ENCODE measurements at places on chromosomes 16 and 17.

GRCh38 chr17:45581860-45582259 is 91.3 kb upstream of the PLEKHM1 start:
- no peak for DNase-seq

GRCh38 chr17:42174126-42174783 is 6.7 kb downstream of the KCNH4 start:
- no peak for DNase-seq

DNA sequence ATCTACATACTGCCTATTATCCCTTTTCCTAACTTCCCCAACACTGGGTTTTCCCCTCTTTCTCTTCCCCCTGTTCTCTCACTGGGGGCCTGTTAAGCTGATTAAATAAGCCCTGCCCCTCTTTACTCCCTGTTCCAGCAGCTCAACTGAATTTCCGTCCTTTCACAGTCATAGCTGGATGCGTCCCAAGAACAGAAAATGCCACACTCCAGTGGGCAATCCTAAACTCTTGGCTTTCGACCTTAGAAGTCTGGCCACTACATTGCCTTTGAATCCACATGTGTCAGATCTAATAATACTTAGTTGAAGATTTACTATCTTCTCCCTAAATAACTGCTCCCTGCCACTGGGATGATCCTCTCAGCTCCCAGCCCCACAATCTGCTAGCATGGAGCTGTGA is 34.5 kb downstream of the KCNJ16 start:
- no peak for DNase-seq

DNA sequence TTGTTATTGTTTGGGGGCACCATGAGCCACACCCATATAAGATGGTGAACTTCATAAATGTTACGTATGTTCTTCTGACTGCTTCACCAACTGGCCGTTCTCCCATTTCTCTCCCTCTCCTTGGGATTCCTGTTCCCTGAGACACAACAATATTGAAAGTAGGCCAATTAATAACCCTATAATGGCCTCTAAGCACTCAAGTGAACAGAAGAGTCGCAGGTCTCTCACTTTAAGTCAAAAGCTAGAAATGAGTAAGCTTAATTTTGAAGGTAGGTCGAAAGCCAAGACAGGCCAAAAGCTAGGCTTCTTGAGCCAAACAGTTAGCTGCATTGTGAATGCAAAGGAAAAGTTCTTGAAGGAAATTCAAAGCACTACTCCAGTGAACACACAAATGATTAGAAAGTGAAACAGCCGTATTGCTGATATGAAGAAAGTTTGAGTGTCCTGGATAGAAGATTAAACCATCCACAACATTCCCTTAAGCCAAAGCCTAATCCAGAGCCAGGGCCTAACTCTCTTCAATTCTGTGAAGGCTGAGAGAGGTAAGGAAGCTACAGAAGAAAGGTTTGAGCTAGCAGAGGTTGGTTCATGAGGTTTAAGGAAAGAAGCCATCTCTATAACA is 25.8 kb downstream of the HLF start:
- no peak for DNase-seq

DNA sequence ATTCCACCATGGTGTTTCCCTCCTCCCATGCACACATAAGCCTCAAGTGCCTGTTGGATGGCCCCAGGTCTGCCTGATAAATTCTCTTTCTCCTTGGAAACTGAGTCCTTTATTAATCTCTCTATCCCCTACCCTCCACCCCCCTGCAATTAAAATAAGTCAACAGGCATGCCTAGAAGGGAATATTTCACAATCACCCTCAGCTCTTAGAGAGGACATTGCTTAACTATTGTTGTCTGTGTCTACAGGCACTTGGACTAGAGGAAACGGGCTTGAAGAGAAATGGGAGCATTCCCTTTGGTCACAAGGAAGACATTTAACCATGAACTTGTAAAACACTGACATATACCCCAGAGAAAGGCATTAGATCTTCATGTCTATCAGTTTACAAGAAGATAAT is 39.5 kb downstream of the RCVRN start:
- no peak for DNase-seq
